Motor neuron (in vitro differentiated cells): ENCODE measurements at places on chromosomes 16 and 17.
A peak's percentile ranks its signal among the peaks of the same experiment; 100 is the strongest.

GRCh38 chr17:82862737-82863382 lies 23.0 kb upstream of the ZNF750 start:
- ATAC-seq: no peak

- no peak for ATAC-seq
Measured at GRCh38 chr17:62823111-62823893, 15.2 kb upstream of the MARCHF10 start.

DNA sequence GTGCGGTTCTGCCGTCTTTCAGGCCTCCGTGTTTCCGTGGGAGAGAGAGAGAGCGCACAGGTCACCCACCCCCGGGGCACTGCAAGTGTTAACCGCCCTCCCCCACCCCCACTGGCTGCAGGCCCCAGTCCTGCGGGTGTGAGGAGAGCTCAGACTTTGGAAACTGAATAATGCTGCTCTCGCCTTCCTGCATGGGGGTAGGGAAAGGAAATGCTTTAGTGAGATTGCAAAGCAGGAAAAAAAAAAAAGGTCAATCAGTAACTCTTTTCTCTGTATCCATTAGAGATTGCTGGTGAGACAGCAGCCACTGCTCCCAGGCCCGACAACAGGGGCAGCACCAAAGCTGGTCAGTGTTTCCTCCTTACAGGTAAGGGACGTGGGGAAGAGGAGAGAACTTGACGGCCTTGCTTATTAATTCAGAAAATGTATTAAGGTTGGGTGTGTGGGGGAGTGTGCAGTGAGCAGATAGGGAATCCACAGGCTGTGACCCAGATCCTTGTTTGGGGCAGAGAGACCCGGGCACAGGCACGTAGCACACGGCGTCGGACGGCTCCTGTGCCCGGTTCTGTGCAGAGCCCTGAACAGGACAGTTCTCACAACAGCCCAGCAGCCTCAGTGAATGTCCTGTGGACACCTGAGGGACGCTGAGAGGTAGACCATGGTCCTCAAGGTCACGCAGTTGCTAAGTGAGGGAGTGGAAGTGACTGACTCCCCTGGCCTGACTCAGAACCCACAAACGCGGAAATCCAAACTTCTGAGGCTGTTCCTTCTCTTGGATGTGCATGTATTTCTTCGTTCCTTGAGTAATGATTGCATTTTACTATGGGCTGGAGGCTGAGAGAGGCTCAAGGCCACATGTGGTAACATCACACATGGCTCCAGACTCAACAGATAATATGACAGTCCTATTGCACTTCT lies 156.5 kb downstream of the FOXL1 start:
- peak; percentile 6 for ATAC-seq

DNA sequence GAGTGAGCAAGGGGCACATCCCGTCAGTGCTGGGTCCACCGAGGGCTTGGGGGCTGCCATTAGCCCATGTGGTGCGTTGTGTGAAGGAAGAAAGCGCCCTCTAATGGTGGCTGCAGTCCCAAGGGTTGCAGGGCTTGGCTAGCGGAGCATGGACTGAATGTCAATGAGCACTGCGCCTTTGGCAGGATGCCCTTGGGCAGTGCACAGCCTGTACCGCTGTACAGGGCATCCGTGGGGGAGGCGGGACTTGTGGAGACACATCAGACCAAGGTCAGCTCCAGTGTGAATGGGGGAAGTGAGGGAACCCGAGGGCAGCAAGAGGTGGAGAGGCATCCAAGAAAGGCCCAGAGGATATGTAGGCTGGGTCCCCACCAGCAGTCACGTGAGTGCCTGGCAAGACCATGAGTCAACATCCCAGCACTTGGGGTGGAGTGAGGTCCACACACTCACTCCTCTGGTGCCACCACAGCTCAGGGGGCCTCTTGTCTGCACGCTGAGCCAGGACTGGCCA lies 75.5 kb upstream of the MED9 start:
- ATAC-seq: peak; percentile 36

DNA sequence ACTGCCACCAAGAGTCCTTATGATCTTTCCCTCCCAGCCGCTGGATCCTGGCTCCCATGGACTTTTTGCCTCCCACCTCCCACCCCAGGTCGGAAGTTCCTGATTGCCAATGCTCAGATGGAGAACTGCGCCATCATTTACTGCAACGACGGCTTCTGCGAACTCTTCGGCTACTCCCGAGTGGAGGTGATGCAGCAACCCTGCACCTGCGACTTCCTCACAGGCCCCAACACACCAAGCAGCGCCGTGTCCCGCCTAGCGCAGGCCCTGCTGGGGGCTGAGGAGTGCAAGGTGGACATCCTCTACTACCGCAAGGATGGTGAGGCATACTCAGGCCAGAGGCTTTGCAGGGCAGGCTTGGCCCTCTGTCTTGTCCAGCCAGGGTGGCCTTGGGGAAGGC lies 893 bp downstream of the KCNH6 start:
- no peak for ATAC-seq

DNA sequence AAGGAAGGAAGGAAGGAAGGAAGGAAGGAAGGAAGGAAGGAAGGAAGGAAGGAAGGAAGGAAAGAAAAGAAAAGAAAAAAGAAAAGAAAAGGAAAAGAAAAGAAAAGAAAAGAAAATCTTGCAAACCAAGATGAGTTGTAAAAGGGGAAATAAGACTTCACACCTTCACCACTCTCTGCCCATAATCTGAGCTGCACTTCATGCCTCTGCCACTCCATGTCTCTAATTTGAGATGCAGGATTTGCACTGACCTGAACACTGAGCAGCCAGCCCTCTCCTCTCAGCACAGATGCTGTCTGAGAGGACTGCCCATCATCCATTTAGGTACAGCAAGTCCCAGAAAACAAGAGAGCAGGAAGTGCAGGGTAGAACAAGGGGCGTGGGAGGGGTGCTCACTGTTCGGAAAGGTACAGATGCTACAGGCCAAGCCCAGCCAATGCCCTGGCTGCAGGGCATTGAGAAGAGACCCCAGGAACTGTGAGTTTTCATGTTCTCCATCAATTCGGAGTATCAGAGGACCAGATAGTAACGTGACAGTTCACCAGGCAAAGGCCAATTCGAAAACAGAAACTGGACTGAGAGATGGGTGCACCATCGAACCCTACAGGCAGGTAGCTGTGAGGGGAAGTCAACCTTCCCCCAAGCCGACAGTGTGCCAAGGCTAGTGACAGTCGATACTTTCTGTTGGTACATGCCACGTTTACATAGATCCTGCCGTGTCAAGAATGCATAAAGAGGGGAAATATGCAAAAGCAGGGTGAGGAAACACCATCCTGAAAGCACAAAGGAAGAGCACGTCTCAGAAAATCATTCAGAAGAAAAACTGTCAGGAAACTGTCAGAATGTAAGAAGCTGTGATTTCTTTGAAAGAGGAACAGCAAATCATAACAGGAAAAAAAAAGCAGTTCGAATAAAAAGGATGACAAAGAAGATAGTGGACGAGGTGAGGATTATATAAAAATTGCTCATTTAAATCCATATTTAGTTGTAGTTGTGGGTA lies 142.0 kb upstream of the RCVRN start:
- no peak for ATAC-seq

- ATAC-seq: no peak
Measured at GRCh38 chr16:61957075-61957855, 79.0 kb downstream of the CDH8 start.

- ATAC-seq: no peak
Measured at GRCh38 chr16:2404099-2404498, 25.1 kb upstream of the CCNF start.

- no peak for ATAC-seq
Measured at GRCh38 chr16:7372095-7372494, 39.5 kb downstream of the RBFOX1 start.

DNA sequence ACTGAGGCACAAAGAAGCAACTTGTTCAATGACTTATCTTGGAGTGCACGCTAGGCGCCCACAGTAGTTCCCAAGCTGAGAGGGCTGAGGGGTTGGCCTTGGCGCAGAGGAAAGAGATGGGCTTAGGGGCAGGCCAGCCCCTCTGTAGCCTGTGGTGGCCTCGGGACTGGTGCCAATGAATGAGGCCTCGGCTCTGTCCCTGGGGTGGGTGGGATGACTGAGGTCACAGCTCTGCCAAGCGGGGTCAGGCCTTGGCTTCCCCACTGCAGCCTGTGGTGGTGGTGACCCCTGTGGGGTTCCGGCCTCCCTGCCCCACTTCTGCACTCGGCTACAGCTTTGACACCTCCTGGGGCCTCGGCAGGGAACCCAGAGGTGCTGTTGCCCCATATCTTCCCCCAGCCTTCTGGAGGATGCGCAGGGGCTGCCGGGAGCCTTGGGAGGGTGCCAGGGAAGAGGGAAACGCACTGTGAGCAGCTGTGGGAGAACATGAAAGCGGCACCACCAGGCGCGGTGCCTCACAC lies 46.0 kb downstream of the BEAN1 start:
- no peak for ATAC-seq

- no peak for ATAC-seq
Measured at GRCh38 chr17:16443511-16444257, 28.3 kb downstream of the TRPV2 start.

DNA sequence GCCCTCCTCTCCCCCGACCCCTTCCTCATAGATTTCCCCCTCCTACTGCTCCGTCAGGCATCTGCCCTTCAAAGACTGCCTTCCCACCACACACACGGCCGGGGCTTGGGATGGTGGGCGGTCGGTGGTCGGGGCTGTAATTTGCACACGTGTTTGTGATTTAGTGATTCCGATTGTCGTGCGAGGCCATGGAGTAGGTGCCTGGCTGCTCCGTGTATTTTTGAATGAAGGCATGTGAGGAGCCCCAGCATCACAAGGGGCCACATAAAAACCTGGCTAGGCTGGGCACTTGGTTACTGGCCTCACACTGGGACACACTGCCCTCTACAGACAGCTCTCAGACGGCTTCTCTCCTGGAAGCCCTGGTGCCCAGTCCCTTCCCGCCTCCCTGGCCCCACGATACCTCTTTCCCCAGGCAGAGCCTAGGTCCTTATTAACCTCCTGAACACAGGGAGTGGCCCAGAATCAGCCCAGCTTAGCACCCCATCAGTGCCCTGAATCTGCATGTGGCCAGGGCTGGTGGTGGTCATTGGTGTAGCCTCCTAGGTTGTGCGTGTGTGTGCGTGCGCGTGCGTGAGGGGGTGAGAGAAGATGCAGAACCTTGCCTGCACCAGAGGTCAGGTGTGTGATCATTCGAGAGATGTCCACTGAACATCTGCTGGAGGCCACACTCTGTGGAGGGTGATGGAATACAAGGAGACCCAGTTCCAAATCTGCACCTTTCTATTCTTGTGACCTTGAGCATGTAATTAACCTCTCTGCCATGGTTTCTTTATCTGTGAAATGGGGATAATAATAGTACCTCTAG lies 1.3 kb upstream of the SOCS1 start:
- peak; percentile 8 for ATAC-seq

GRCh38 chr17:47700471-47701449 lies 6.8 kb downstream of the TBKBP1 start:
- no peak for ATAC-seq

DNA sequence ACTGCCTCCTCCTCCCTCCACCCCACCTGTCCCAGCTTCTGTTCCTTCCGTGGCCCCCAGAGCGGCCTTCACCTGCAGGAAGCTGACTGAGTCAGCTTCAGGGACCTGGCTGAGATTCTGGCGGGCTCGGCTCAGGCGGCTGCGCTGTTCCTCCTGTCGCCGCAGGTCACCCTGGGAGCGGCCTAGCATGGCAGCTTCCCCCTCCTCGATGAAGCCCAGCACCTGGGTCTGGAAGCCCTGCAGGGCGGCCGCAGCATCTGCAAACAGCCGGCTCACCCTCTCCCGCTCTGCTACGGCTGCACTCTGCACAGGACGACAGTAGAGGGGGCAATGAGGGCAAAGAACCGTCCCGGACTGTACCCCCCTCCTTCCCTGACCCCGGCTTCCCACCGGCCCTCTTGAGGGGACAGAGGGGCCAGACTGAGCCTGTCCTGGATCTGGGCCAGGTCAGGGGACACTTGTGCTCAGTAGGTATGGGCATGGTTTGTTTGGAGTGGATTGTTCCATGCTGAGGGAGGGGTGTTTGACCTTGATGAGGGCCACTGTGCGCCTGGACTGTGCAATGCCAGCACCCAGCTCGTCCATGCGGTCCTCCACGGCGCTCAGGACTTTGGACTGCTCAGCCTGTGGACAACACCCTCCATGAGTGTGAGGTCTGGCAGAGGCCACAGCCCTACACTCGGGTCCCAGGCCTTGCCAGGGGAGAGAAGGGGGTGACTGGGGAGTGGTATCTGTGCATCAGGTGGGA lies 2.0 kb downstream of the TRIM47 start:
- ATAC-seq: no peak

- no peak for ATAC-seq
Measured at GRCh38 chr17:78944956-78945355, 19.8 kb upstream of the TIMP2 start.

DNA sequence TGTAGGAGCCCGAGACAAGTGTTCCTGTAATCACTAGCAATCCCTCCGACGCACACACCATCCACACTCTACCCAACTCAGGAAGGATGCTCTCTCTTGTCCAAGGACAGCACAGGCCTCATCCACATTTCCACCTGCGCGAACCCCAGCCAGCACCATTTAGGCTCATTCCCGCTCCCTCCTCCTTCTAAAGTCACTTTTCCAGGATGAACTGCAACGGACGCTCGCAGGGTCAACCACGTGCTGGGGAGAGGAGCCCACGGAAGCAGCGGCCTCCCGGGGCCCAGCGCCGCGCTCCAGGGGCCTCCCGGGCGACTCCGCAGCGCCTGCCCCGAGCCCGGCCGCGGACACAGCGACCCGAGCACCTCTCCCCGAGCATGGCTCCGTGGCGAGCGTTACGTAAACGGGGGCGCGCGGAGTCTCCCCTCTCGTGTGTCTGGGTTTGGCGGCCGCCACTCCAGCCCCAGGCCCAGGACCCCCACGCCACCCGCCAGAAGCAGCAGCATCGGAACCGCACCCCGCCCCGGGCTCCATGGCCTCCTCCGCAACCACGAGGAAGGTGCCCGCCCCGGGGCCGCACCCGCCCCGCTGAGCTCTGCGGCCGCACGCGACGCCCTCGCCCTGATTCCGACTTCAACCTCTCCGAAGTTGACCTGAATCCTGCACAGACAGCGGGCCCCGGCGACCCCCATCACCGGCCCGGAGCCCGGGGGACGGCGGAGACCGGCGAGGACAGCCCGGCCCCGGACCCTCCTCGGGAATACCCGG lies 668 bp downstream of the USP36 start:
- ATAC-seq: no peak

DNA sequence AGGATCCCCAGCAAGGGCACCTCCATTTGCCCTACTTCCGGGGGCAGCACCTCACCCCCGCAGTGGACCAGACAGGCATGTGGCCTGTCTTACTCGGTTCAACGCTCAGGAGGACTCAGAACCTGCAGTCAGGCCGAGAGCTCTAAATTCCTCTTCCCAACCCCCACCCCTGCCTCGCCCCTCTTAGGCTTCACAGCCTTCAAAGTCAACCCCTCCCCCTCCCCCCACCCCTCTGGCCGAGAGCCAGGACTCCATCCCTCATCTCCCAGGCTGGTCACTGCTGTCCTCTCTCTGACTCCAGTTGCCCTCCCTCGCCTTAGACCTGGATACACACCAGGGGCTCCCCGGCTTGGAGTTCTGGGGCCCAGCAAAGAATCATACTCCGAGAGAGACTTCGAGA lies 8.1 kb upstream of the HS3ST6 start:
- no peak for ATAC-seq

GRCh38 chr17:8166731-8167130 lies 4.0 kb upstream of the VAMP2 start:
- ATAC-seq: no peak

GRCh38 chr17:79201536-79202227 lies 127.1 kb downstream of the ENGASE start:
- ATAC-seq: peak; percentile 47

- ATAC-seq: peak; percentile 68
Measured at GRCh38 chr17:39153599-39154051, 2.2 kb upstream of the PLXDC1 start.
